ENCODE measurements at places on chromosomes 5 and 9.
A peak's percentile ranks its signal among the peaks of the same experiment; 100 is the strongest.

DNA sequence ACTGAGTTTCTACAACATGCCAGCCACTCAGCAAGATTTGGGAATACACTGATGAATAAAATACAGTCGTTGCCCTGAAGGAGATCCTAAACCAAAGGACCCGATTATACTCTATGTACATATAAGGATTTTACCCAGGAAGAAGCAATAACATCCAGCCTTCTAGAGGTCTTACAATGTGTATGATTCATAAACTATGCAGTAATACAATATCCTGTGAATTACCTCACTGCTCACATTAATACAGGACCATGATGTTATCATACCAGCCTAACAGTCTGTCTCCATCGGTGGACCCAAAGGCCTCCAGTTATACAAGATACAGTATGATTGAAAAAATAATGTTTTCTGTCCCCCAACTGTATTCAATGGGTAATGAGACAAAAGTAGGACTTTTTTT is 310.5 kb upstream of the TRPM3 start:
- no peak for DNase-seq

GRCh38 chr9:133738640-133739225 is 581 bp upstream of the SARDH start:
- no peak for DNase-seq

DNA sequence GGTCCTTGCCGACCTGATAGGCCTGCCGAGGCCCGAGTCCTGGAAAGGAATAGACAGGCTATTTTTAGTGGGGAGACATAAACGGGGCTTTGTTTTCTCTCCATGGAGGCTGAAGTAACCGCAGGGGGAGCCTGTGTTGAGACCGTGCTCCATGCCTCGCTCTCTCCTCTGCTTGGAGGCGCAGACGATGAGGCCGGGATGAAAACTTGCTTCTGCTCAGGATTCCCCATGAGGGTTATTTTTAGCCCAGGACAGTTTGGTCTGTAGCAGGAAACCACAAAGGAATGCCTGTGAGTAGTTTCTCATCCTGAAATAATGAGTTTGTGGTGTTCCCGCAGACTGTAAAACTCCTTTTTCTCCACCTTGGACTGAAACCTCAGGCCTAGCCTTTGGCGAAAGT is 81.9 kb upstream of the RARS1 start:
- DNase-seq = no peak

GRCh38 chr9:125561509-125562148 is 145.4 kb downstream of the MAPKAP1 start:
- no peak for DNase-seq

- DNase-seq = peak; percentile 88
Observed at GRCh38 chr9:132798817-132799790, 79.0 kb downstream of the AK8 start.

- no peak for DNase-seq
Observed at GRCh38 chr9:83041771-83042170, 21.2 kb downstream of the RASEF start.

DNA sequence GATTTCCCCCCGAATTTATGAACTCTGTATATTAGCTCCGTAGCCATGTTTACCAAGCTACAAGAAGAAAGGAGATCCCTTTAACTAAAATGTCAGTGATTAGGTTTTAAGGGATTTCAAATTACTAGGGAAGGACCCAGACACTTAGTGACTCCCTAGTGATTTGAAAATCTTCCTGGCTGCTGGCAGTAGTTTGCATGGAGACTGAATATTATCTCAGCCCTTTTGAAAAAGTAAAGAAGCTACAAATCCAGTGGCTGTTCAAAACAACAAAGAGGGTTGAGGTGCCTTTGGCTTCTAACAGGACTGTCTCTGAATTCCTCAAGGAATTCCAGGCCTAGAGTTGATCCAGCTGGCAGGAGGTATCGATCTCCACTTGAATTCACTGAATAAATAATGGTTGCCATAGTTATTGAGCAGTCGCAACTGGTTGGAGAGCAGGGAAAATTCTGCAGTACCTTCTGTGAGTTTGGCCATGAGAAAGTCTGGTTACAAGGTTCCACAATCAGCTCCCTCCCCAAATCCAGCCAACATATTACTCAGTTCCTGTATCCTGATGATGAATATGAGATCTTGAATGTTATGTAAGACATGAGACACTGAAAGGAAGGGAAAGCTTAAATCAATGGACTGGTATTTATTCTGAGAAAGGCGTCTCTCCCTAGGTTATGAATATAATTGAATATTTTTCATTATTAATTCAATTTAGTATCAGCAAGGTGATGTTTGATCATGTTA is 37.7 kb downstream of the NR4A3 start:
- no peak for DNase-seq

DNA sequence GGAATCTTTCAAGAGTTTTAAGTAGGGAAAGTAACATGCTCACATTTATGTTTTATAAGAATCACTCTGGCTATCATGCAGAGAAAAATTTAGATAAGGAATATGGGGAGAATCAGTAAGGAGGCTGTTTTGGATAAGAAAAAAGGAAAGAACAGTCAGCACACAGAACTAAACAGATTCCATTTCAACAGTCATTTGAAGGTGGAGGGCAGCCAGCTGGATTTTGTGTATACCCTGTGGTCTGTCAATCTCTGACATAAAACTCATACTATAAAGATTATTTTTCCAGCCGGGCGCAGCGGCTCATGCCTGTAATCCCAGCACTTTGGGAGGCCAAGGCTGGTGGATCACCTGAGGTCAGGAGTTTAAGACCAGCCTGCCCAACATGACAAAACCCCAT is 64.2 kb downstream of the PCA3 start:
- DNase-seq = no peak

GRCh38 chr5:140262839-140263238 is 40.1 kb downstream of the PFDN1 start:
- DNase-seq = no peak

GRCh38 chr5:115735108-115735998 is 81.1 kb downstream of the CDO1 start:
- DNase-seq = no peak

- no peak for DNase-seq
Observed at GRCh38 chr5:35183556-35183955, 46.7 kb downstream of the PRLR start.

DNA sequence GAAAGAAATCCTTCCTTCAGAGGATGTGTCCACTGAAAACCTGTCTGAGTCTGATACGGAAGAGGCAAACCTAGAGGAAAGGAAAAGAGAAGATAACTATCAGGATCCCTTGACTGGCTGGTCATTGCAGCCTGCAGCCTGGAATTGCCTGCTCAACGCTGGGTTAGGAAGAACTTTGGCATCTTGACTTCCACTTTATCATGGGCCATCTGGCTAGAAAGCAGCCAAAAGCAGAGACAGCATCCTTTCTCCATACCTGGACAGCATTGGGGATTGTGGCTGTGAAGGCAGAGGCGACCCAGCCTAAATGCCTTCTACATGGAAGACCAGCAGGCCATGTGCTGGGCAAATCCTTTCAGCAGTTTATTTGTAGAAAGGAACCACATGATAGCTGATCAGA is 58.7 kb upstream of the PTPN3 start:
- no peak for DNase-seq

- no peak for DNase-seq
Observed at GRCh38 chr9:82332774-82333152, 344.2 kb downstream of the SPATA31D1 start.

- no peak for DNase-seq
Observed at GRCh38 chr5:90558344-90559192, at the start of gene ADGRV1. Gene ADGRV1, plus strand, starts transcription at chr5:90558797. Its CDS starts 99 bp downstream, at chr5:90558896.

DNA sequence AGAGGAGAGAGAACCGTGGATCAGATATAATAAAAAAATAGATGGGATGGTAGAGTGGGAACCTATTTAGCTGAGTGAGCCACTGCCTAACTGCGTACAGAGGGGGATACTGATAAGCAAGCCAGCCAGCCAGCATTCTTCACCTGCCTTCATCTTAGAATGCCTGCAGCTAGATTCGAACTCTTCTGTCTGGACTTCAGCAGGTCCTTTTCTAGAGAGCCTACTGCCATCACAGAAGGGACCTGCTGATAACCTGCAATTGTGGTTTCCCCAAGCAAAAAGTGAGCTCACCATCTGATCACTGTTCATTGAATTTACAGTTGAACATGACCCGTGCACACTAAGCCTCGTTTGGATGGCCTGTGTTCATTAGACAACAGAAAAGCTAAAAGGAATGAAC is 109.4 kb downstream of the CDC42SE2 start:
- DNase-seq = no peak

DNA sequence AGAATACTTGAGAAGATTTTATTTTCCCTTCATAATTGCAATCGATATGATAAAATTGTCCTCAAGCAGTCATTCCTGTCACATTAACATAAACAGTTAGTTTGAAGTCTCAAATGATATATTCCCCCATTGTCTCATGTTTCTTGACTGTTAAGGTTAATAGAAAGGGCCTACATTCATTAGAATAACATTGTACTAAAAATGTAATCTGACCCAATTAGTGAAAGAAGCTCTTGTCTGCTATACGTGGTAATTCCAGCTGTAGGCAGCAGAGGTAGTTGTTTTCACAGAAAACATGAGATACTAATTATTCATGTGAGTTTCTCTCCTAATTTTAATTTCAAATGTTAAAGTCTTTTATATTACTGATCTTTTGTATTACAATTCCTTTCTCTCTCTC is 25.9 kb upstream of the AP3B1 start:
- DNase-seq = no peak

DNA sequence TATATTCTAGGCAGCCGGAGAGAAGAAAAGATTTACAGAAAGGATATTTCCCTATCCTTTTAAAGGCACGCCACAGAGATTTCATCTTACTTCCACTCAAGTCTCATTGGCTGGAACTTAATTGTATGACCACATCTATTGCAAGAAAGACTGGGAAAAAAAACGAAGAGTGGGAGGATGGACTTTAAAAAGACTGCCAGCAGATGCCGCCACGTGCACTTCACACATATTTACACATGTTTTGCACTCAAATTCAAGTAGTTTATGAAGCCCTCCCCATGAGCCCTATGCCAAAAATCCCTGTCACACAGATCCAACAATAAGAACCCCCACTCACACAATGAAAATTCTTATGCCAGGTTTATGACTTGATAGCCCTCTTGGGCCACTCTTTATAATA is 138.5 kb upstream of the TYRP1 start:
- no peak for DNase-seq

- DNase-seq = no peak
Observed at GRCh38 chr5:73160239-73160671, 12.7 kb upstream of the TMEM174 start.

DNA sequence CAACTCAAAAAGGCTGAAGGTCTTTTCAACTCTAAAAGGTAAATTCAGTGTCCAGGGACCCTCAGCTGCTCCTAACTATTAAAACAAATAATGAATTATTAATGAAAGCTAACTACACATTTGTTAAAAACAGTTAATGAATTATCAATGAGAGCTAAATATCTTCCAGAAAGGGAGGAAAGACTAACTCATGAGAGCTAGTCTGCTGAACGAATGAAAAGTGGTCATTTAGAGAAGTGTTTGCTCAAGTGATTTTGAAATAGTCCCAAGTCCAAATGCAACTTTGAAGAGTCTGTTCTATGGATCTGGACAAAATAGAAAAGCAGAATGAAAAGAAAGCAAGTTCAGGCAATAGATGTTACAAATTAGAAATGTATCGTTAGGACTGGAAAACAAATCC is 133.9 kb upstream of the SPEF2 start:
- DNase-seq = no peak

GRCh38 chr5:97528941-97529340 is 345.9 kb upstream of the RIOK2 start:
- DNase-seq = no peak

GRCh38 chr9:26510137-26510536 is 382.5 kb downstream of the CAAP1 start:
- no peak for DNase-seq

DNA sequence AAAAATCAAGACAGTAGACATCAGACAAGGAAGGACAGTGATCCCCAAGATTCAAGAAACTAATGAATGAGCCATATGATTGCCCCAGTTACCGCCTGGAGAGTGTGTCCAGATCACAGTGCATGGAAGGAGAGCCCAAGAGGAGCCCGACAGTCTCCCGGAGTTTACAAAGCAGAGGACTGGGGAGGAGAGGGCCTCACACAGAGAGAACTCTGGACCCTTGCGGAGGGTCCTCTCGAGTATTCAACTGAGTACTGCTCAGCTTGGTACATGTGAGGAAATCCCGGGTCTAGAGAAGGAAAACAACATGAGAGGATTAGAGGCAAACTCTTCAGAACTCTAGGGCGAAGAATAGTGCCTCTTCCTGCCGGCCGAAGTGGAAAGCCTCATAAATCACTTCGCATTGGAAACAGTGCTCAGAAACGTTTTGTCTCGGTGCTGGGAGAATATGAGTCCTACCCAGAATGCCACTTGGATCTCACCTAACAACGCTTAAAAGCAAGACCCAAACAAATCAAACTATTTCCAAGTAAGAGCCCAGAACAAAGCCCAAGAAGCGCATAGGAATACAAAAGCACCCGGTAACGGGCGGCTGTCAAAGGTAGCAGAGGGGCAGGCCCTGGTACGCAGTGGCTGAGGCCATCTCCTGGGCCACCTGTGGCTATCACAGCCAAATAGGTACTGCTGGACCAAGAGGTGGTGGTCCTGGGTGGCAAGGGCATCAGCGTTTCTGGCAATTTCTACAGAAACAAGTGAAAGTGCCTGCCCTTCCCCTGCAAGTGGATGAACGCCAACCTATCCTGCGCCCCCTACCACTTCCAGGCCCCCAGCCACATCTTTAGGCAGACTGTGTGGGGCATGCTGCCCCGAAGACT is 36.0 kb downstream of the FAM78A start:
- no peak for DNase-seq

GRCh38 chr9:129412814-129413536 is 207.9 kb downstream of the C9orf50 start:
- peak; percentile 16 for DNase-seq

GRCh38 chr9:133057553-133057952 is 4.2 kb upstream of the CEL start:
- no peak for DNase-seq

DNA sequence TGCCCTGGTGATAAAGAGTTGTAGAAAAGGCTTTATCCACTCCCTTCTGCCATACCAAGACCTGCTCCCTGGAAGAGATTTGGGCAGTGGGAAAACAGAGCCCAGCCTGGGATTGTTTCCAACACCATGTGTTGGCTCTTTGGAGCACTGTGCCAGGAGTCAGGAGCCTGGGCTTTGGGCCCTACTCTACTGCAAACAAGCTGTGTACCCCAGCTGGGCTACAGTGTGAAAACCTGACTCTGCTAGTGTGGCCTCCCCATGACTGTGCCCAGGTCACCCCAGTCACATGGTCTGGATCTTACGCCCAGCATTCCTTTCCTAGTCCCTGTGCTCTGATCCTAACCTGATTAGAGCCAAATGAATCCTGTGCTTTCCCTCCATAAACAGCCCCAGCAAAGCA is 39.3 kb upstream of the SHB start:
- DNase-seq = no peak

- DNase-seq = no peak
Observed at GRCh38 chr9:108003526-108003925, 514.0 kb upstream of the KLF4 start.

- DNase-seq = no peak
Observed at GRCh38 chr5:2047341-2047927, 164.7 kb upstream of the IRX4 start.

GRCh38 chr9:4774209-4774608 is 18.5 kb upstream of the RCL1 start:
- DNase-seq = no peak

All from GF-D8 (cell line).